Fibroblast of lung (primary cell): ENCODE measurements at places on chromosomes 2 and 18. TPM values are rescaled to one million over a fixed set of nuclear protein-coding genes. Genes with fewer than 3 reads are reported as not detected.

DNA sequence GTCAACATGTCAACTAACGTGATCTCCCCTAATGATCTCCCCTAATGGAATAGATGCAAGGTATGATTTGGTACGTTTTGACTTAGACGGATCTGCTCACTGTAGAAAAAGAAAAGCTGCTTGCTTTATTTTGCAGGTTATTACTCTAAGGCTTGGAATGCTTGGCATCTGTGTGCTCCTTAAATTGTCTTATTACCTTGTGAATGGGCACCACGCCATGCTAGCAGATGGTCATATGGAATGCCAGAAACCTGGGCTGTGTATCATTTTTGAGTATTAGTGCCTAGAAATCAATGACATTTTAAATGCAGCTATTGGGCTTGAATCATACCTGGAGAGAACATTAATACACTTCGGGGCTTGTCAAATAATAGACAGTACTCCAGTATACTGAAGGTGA is 16.5 kb upstream of the FIGN start:
- peak; percentile 61 for DNase-seq

- DNase-seq: peak; percentile 63
Measured at GRCh38 chr2:170162271-170162632, 15.7 kb upstream of the MYO3B start.

- no peak for DNase-seq
Measured at GRCh38 chr18:55064760-55065159, 105.5 kb upstream of the CCDC68 start.

The LIMS2 gene
- polyA plus RNA-seq: 3.0 and 17.3 TPM in 2 replicates

The MOCOS gene
- 2.0 TPM in 2 replicates for polyA plus RNA-seq

- DNase-seq: peak; percentile 0
Measured at GRCh38 chr18:2223449-2223848, 347.9 kb downstream of the METTL4 start.
